ACHN (cell line): ENCODE measurements at places on chromosomes 1 and 21.
A peak's percentile ranks its signal among the peaks of the same experiment; 100 is the strongest.

- no peak for DNase-seq
Observed at GRCh38 chr1:200166411-200166810, 138.9 kb downstream of the NR5A2 start.

- peak; percentile 92 for DNase-seq
Observed at GRCh38 chr1:78303620-78304019, 187.2 kb upstream of the PTGFR start.

DNA sequence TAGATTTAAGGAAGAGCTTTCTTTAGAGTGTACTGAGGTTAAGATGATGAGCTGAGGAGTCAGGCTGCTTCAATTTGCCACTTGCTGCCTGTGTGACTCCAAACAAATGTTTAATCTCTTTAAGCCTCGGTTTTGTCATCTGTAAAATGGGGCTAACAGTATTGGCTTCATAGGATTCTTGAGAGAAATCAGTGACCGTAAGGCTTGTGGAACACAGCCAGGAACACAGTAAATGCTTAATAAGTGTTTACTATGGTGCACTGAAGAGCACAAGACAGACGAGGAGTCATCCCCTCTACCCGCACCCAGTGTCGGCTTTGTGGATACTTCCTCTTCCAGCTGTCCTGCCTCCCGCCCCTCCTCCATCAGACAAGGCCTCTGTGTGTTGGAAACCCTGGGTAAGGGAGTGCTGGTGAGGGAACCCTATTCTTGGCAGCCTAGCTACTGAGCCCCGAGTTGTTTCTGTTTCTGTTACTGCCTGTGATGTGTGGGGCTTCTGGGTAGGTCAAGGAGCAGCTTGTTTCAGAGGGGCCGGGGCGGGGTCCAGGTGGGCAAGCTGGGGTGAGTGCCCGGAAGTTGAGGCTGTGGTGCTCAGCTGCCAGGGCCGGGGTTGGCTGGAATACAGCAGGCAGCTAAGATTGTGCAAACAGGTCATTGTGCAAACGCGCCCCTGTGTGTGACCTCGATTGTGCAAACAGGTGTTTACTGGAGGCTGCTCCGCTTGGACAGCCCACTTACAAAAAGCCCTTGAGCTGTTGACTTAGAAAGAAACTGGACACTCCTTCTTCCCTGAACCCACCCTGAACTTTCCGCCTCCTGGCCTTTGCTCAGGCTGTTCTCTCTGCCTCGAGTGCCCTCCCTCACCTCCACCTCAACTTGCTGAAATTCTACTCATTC, 4.0 kb upstream of the CSF3R start:
- DNase-seq = no peak

GRCh38 chr1:15702722-15703550, 18.8 kb downstream of the PLEKHM2 start:
- peak; percentile 51 for DNase-seq

DNA sequence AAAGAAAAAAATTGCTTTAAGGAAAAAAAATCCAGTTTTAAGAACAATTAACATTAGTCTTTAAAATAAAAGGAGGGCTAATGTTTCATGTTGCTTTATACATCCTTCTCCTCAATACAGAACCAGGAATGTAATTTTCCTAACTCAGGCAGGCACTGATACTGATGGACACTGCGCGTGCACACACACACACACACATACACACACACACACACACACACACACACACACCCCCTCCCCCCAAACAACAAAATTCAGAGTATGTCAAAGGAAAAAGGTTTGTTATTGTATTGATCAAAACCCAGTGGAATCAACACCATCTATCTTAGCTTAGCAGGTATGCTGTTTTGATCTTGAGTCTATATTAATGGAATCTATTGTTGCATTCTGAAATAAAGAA, 31.6 kb downstream of the PTP4A2 start:
- no peak for DNase-seq

DNA sequence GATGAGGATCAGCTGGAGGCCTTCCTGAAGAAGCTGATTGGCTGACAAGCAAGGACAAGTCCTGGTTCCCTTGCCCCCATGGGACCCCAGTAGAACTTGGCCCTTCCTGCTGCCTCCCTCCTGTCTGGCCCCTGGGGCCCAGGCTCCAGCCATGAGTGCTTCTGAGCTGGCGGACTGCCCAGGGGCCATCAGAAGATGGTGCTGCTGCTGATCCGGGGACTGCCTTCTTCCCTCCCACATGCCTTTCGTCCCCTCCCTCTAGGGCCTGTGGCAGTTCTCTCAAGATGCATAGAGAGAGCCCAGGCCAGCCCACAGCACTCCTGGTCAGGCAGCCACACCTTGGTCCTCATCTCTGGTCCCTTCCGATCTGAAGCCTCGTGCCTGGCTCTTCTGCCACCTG, 57.9 kb upstream of the PRKACB start:
- no peak for DNase-seq

GRCh38 chr1:93723110-93723509, 41.5 kb upstream of the BCAR3 start:
- DNase-seq = no peak

DNA sequence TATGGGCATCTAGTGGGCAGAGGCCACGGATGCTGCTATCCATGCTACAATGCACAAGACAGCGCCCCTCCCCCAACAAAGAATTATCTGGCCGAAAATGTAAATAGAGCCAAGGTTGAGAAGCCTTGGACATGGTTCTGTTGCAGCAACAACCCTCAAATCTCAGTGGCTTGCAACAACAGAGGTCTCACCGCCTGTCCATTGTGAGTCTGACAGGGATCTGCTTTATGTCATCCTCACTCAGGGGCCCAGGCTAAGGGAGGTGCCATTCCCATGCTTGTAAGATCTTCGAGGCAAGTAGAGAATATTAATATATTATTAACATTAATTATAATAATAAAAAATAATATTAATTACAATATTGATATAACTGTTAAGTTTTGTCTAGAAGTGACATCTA, 9.5 kb upstream of the PITHD1 start:
- DNase-seq = no peak

GRCh38 chr21:37507716-37508115, 141.1 kb downstream of the DYRK1A start:
- DNase-seq = no peak

DNA sequence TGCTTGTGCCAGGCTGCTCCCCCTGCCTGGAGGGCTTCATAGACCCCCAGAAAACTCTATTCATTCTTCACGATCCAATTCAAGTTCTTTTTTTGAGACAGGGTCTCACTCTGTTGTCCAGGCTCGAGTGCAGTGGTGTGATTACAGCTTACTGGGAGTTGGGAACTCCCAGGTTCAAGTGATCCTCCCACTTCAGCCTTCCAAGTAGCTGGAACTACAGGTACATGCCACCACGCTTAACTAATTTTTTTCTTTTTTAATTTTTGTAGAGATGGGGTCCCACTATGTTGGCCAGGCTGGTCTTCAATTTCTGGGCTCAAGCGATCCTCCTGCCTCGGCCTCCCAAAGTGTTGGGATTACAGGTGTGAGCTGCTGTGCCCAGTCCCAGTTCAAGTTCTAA, 4.3 kb downstream of the STK40 start:
- DNase-seq = no peak

- DNase-seq = no peak
Observed at GRCh38 chr1:175272361-175272760, 79.8 kb upstream of the KIAA0040 start.

GRCh38 chr1:173779936-173780335, 44.5 kb upstream of the DARS2 start:
- no peak for DNase-seq

DNA sequence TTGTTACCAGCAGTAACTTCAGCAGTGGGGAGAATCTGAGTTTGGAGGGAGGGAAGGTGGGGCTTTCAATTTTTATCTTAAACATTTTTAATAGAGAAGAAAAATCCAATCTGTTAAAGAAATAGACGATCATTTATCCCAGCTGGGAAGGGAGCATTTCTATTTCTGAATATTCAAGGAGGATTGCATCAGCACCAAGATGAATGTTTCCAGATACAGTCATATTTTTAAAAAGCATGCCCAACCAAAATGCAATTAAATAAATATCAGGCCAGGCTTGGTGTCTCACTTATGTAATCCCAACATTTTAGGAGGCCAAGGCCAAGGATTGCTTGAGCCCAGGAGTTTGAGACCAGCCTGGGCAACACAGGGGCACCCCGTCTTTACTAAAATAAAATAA, 1.7 kb upstream of the ATP1A4 start:
- DNase-seq = no peak

GRCh38 chr1:48960320-48960719, 183.6 kb upstream of the BEND5 start:
- no peak for DNase-seq

DNA sequence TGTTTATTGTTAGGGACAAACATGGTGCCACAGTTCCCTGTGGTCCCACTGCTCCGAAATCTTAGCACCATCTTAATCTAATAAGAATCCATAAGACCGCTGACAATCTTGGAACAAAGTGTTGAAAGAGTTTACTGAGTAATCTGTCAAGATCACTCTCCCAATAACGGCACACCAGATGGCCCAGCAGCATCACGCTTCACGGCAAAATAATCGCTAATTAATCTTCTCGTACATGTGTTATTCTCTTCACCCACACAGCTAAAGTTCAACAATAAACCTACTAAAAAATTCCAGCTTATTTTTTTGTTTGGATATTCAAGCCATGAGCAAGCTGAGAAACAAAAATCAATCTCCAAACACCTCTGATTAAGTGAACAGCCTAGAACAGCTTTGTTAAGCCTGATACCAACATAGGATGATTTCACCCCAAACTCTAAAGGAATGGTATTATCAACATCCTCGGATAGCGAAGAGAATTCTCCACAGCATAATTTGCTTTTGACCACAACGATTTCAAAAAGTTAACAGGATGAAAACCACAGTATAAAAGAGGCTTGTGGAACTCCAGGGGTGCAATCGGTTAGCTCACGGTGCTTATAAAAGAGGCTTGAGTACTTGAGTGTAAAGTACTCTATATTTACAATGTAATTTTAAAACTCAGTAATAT, 329.9 kb upstream of the GREM2 start:
- DNase-seq = no peak

DNA sequence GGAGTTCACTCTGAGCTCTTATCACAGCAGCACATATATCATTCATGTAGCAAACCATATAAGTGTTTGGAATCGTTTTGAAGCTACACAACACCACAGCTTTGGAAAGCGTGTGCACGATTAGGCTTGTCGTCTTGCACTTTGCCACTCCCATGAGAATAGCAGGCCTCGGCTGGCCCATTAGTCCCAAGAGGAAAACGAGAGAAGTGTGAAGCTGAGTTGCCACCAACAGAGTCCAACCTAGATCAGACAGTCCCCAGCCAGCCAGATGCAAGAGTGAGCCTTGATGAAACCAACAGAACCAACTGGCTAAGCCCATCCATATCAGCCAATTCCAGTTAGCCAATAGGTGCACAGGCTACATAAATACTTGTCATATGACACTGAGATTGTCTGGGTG, 238.4 kb downstream of the C1orf94 start:
- DNase-seq = no peak

GRCh38 chr1:207240325-207241101, 81.0 kb upstream of the CD55 start:
- DNase-seq = no peak

DNA sequence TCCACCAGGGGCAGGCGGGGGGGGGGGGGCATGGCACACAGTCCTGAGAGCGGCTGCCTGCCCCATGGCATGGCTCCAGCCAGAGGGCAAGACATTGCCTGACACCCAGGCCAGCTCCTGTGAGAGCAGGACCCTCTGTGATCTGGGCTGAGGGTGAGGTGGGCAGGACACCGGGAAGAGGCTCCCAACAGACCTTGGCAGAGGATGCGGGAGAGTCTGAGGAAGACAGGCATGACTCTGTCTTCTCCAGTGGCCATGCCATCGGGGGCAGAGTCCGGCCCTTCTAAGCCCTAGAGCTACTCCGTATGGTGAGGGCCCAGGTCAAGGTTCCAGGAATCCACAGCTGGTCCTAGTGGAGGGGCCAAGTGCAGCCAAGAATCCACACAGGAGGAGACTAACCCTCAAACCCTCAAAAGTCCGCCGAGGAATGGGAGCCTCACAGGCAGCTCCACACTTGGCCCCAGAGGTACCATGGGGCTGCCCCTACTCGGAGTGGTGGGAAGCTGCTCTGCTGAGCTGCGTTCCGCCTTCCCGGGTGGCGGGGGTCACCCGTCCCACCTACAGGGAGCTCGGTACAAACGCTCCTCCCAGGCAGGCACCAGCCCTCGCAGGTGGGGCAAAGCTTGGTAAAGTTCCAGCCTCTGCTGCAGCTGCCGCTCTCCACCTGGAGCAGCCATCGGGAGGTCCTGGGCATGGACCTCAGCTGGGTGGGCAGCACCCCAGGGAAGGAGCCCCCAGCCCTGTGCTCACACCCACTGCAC, 6.5 kb downstream of the ACTRT2 start:
- DNase-seq = no peak

DNA sequence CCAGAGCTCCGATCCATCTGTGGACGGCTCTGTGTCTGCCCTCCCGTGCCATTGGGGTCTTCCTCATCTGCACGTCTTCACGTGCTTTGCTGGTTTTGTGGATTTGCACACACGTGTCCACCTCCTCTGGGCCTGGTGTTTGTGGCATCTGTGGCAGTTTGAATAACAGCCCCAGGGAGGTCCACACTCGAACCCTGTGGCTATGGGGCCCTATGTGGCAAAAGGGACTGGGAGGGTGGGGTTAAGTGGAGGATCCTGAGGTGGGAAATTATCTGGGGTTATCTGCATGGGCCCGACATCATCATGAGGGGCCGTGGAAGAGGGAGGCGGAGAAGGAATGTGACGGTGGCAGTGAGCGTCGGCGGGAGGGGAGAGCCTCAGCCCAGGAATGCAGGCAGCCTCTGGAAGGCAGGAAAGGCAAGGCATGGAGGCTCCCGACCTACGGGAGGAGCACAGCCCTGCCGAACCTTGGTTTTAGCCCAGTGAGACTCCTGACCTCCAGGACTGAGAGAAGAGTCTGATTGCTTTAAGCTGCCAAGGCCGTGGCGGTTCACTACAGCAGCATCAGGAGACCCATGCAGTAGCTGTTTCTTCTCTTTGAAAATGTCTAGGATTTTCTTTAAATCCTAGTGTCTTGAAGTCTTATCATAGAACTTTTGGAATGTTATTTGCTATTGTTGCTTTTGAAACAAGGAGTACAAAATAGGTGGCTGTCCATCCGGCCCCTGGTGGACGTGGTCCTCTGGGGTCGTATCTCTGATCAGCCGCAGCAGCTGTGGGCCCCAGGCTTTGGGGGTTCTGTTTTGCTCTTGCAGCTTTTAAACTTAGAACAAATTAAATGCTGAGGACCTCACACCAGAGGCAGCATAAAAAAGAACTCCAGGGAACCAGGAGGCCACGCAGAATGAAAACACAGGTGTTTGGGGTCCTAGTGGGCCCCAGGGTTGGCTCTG, 40.0 kb upstream of the LRRC3 start:
- no peak for DNase-seq

- DNase-seq = peak; percentile 90
Observed at GRCh38 chr1:202957733-202958543, at the start of gene ADIPOR1. ADIPOR1 (minus strand) TSS chr1:202958312; CDS start chr1:202951070, 7,242 bp downstream.
